Inflammatory macrophage (primary cell): ENCODE measurements at places on chromosomes 7 and 10.

DNA sequence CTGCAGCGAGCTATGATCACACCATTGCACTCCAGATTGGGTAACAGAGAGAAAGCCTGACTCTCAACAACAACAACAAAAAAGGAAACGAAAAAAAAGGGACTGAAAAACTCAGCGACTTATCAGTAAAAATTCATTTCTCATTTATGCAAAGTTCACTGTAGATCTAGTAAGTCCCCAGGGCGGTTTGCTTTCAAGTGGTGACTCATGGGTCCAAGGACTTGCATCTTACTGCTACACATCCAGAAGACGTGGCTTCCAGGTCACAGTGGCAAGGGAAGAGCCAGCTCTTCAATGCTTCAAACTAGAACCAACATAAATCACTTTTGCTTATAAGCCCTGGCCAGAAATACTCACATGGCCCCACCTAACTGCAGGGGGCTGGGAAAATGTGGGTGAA, 178.3 kb upstream of the AUTS2 start:
- DNase-seq, result no peak

GRCh38 chr10:27526242-27526641, 22.1 kb downstream of the RAB18 start:
- no peak for DNase-seq

DNA sequence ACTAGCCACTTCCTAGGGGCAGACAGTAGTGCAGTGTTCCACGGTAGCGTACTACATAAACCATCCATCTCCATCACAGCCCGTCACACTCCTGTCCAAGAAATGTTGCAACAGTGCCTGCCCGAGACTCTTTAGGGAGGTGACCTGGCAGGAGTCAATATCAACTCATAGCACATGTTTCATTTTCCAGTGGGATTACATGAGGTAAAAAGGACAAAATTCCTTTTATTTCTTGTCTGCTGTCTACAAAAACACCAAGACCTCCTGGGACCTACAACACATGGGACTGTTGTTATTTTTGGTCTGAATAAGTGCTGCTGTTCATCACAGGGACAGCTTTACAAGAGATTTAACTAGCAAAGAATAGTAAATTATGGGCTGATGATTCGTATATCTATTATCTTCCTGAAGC, 99.9 kb downstream of the MPP7 start:
- DNase-seq, result no peak

DNA sequence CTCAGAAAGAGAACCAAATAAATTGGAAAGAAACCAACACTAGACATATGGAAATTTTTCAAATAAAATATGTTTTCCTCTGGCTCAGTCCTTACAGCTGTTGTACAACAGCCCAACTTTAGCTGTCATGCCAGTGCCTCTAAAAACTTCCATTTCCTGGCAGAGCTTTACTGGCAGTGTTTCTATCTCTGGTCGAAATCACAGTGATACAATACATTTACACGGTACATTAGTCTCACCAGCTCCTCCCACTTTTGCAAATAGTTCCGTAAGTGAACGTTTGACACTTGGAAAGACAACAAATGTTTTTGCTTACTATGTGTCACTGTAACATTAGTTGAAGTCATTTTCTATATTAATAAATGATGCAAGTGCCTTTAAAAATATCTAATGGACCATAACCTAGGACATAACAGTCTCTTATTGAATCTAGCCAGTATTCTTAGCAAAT, 29.8 kb downstream of the BCAP29 start:
- no peak for DNase-seq

DNA sequence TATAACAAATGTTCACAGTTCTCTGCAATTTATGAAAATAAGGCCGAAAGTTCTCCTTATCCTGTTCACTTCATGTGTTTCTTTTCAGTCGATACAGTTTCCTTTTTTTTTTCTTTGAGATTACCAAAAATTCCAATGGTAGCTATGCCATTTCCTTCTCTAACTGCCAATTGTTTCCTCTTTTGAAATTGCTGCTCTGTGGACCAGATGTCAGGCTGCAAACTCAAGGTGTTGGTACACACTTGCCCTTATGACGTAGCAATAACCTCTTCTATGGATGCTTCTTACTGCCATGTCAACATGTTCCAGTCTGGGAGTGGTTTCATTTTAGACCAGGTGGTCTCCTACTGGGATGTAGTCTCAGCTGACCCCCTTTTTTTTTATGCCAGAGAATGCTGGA, 52.9 kb downstream of the CASD1 start:
- DNase-seq, result no peak

DNA sequence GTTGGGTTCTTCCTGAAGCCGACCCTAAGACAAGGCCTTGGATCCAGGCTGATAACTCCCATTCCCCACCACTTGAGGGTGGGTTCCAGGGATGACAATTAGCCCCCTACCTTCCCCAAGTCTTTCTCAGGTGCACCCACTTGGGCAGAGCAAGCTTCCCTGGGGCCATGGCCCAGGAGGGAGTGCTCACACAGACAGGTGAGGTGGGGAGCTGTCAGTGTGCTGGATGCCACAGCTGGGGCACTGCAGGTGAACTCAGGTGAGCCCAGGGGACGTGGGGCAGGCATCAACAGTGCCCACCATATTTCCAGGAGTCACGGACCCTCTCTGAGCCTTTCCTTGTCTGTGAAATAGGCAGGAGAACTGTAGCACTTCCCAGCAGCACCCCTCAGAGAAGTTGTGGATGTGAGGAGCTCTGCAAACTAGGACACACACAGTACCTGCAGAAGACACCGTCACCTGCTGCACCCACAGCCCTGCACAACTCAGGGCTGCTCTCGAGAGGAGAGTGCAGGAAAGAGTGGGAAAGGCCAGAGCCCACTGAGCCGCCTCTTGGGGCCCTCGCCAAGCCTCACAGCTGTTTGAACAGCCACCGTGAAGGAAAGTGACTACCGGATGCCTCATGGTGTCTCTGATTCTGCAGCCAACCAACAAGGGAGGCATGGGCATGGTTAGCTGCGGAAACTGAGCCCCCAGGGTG, 17.9 kb downstream of the SH3PXD2A start:
- DNase-seq, result no peak
